ENCODE measurements at places on chromosomes 6 and 20.

GRCh38 chr6:84752118-84752850 lies 12.1 kb downstream of the TBX18 start:
- no peak for DNase-seq

DNA sequence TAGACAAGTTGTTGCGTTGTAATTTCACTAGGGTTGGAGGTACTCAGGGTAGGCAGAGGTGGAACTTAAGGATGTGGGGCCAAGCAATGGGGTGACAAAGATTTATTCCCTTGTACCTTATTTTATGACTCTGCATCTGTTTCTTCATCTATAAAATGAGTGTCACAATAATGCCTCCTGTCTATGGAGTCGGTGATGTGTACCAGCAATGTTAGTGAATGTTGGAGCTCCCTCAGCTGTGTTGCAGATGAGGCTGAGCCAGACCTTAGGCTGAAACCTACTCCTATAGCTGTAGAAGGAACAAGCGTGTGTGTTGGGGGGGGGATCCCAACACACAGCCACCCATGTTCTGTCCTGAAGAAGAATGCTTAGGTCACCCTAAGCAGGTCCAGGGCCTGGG lies 4.5 kb downstream of the UBE2C start:
- no peak for DNase-seq

GRCh38 chr6:44494011-44494501 lies 106.5 kb downstream of the CDC5L start:
- no peak for DNase-seq

- DNase-seq = no peak
These were observed 3.5 kb downstream of the FOXO3 start for GRCh38 chr6:108564178-108564577.

DNA sequence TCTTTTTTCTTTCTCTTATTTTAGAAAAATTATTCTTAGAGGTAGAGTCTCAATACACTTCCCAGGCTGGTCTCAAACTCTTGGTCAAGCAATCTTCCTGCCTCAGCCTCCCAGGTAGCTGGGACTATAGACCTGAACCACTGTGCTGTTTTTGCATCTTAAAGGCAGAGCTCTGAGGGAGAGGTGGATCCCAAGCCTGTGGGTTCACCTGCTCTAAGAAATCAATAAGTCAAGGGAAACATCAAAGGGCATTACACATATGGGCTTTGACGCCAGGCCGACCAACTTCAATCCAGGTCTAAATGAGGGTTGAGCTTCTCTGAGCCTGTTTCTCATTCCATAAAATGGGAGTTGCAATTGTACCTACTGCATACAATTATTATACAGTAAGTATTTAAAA lies 223.9 kb downstream of the LY86 start:
- DNase-seq = no peak

DNA sequence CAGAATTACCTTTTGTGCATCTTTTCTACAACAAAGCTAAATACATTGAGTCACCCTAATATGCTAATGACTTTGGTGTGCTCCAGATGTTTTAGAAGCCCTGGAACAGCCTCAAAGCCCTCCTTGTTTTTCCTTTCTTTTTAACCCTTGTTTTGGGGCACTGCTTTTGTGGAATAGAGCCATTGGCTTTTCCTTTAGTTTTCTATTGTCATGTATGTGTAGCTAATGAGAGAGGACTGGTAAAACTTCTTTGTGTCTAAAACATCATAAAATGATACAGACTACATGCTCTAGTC lies 158.8 kb downstream of the JARID2 start:
- DNase-seq = no peak

GRCh38 chr20:25269057-25269832 lies 21.4 kb downstream of the PYGB start:
- no peak for DNase-seq

DNA sequence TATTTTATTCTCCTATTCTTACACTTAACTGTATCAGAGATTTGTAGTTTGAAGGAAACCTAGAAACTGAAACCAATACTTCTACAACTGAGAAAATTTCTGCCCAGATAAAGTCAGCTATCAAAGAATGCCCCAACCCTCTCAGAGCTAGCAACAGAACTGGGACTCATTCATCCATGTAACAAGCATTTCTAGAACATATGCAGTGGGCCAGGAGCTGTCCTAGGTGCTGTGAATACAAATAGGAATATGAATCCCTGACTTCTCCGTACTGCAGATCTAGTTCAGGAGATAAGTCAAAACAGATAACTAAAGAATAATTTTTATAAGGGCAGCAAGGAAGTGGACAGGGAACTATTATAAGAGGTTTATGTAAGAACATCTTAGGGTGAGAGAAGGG lies 654.1 kb upstream of the NOX3 start:
- no peak for DNase-seq

DNA sequence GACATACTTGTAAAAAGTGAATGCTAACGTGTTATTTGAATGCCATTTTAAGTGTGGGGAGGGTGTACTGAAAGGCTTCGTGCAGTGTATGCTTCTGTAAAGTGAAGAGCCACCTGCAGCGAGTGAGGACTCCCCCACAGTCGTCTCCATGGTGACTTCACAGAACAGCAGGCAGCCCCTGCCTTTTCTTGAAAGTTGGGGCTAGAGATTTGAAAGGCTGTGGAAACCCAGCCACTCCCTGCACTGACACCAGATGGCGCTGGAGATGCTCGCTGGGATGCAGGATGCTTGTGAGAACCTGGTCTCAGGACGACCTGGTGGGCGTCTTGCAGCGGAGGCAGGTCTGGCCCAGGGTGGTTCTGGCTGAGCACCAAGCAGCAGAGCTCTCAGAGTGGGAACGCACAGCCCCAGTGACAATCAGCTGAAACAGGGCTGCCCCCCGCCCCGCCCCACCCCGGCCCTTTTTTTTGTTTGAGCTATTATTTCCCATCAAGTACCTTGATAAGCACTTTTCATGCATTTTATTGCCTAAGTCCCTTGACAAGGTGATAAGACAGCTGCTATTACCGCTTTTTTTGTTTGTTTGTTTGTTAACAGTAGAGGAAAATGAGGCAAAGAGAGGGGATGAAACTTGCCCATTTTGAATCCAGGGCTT lies 150.3 kb downstream of the SYCP2 start:
- peak; percentile 46 for DNase-seq

GRCh38 chr6:11062715-11063114 lies 18.6 kb upstream of the ELOVL2 start:
- DNase-seq = no peak

DNA sequence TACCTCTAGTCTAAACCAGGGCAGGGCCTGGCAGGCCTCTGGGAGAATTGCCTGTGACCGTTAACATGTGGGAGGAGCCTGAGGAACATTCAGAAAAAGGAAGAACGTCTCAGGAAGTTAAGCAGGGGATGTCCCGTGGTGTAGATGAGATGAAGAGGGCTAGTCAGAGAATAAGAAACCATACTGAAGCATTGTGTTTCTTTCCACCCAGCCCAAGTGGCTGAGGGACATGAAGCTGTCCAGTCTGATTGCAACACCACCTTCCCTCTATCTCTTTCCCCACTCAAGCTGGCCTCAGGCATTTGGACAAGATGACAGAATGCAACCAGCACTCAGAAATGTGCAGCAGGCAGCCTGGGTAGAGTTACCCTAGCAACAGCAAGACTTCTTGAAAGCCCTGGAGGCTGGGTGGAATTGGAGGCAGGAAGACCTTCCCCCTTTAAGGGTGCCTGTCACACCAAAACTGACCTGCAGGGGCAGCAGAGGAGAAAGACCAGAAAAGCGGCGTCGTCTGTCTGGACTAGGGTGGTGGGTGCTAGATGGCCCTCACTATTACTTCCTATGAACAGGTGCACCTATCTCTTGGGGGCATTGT lies 186.1 kb downstream of the UNC5CL start:
- DNase-seq = no peak

- no peak for DNase-seq
These were observed 140.5 kb downstream of the TFAP2B start for GRCh38 chr6:50959081-50959641.

DNA sequence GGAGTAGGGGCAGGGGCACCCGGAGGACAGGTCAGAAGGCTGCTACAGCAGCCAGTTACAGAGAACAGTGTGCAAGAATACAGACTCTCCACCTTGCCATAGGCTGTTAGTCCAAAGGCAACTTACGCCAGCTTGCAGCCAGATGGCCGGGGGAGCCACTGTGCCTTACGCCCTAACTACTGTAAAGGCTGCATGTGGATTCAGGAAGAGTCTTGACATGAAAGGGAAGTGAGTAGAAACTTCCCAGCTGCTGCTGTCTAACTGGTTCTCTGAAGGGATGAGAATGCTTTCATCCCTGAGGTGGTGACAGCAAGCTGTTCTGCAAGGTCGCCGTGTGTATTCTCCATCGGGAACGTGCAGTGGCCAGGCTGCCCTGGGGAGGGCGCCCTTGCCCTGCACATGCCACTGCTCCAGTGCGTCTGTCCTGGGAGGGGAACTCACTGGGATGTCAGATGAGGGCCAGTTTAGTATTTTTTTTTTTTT lies 46.1 kb downstream of the LYRM4 start:
- DNase-seq = peak; percentile 65

- no peak for DNase-seq
These were observed 47.1 kb upstream of the PIM1 start for GRCh38 chr6:37122861-37123260.

GRCh38 chr20:20493701-20494100 lies 125.8 kb downstream of the INSM1 start:
- no peak for DNase-seq

DNA sequence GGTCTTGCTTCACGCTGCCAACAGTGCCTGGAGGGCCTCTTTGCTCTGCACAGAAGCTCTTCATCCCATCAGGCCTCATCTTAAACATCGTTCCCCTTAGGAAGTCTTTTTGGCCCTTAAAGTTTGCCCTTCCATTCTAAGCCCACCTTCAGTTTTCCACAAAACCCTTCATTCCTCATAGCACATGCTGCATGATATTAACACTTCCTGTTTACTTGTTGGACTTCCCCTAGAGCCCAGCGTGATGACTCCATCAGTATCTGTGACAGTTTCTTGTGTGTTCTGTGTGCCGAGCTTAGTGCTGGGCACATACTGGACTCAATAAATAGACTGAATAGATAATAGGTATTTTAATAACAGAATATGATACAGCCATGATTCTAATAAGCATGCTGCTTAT lies 2.2 kb downstream of the NT5DC1 start:
- no peak for DNase-seq

GRCh38 chr6:92589996-92590395 lies 829.4 kb downstream of the EPHA7 start:
- DNase-seq = no peak

- DNase-seq = no peak
These were observed 72.9 kb downstream of the PSMB1 start for GRCh38 chr6:170480050-170480692.

All from right renal pelvis (tissue), 4 donors.